Amniotic epithelial cell (primary cell): ENCODE measurements at places on chromosomes 12 and 14.

GRCh38 chr14:35374263-35374712 lies 30.3 kb downstream of the NFKBIA start:
- peak; percentile 99 for DNase-seq

DNA sequence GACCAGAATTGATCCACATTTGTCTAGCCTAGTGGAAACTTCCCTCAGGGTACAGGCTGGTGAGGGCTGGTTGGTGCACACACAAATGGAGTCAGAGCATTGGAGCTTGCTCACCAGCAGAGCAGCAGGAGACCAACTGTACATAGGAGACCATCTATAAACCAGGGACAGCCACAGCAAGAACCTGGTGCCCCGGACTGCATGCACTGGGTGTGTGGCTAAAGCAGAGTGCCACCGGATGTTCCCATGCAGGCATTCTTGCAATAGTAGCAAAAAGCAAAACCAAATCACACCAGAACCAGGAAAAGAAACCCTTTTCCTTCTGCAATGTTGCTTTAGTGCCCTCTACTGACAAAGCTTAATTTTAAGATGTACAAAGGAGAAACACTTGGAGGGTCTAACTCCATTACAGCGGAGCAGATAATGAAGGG lies 136.4 kb downstream of the MDGA2 start:
- no peak for DNase-seq

DNA sequence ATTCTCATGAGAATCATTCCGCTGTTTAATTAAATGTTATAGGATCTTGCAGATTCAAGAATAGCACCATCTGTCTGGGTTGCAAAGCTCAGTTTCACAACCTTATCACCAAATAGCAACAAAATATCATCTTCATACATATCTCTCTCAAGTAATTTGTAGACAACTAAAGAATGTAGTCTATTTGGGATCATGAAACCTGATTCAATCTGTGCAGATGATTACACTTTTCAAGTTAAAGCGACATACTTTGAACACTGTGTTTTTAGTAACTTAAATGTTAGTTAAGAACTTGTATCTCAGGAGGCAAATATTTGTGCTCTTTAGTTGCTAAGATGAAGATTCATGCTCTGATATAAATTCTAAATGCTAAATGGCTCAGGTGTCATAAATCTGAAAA lies 14.8 kb downstream of the MED13L start:
- DNase-seq = no peak

DNA sequence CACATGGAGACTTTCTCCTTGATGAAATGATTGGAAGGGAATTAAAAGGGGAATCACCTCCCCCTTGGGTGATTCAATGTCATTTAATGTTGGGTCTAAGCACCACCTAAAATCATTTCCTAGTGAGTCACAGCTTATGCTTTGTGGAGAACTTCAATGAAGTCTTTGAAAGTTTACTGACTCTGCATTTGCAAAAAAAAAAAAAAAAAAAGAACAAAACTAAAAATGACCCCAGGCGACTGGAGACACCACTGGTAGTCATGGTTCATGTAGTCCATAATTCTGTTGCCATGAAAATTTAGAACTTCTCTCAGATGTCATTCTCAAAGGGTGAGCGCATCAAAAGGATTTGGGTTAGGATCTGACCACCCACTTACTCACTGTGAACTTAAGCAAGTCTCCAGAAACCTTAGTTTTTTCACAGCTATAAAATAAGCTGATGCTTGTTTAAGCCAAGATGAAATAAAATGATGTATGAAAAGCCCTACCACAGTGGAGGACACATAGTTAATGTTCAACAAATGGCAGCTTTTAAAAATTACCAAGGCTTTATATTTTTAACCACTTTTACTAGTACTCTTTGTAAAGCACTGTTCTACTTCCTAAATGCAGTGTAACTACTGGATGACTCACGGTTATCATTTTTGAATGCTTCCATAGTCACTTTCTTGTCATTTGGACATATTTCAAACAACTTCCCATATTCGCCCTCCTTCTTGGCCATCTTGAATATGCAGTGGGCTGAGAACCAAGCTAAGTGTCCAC lies 18.1 kb upstream of the KSR2 start:
- no peak for DNase-seq

GRCh38 chr12:48441069-48441468 lies 31.3 kb upstream of the ANP32D start:
- peak; percentile 89 for DNase-seq

DNA sequence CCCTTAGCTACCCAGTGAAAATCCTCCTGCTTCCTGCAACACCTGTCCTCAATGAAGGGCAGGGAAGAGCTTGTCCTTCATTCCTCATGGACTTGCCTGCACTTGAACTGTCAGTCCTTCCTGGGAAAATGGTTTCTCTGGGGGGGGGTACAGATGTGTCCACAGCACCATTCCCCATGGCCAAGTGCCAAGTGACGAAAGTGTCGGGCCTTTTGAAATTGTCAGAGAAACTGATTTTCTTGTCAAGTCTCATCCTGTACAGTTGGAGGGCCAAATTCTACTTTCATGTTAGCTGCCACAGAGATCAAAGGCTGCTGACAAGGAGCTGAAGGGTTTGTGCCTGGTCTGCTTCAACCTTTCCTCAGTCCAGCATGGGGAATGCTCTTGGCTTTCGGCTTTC lies 179.5 kb upstream of the PARP11 start:
- DNase-seq = no peak
